Right ventricle myocardium superior (tissue), 1 donor: ENCODE measurements at places on chromosomes 2 and 18.

GRCh38 chr18:47574966-47575365 lies 323.5 kb upstream of the SKOR2 start:
- no peak for DNase-seq

- DNase-seq = no peak
Measured at GRCh38 chr2:68993660-68994059, 19.2 kb downstream of the GKN1 start.

DNA sequence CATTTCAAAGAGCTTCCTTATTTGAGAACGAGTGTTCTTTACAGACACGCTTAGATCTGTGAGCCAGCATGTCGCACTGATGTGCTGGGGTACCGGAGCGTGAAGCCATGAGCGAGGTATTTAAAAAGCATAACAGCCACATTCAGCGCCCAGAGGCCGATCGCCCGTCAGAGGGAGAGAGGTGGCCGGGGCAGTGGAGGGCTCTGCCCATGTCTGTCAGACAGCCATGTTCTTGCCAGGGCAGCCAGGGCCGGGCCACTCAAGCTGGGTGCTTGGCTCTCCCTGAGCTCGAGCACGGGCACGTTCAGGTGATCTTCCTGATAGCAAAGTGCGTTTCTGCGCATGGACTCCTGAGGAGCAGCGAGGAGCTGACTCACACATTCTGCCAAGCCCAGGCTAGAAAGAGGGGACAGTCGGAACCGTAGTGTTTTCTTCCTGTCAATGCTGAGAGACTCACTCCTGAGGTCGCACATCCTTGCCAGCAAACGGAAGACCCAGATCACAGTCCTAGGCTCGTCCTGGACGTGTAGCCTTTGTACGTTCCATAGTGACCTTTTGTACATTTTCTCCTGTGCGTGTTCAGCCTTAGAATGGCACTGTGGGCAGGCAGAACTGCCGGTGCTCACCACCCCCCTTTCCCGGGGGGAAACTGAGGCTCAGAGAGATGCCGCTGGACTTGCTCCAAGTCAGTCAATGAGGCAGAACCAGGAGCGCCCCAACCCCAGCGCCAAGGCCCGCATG lies 100.7 kb downstream of the NFATC1 start:
- no peak for DNase-seq

DNA sequence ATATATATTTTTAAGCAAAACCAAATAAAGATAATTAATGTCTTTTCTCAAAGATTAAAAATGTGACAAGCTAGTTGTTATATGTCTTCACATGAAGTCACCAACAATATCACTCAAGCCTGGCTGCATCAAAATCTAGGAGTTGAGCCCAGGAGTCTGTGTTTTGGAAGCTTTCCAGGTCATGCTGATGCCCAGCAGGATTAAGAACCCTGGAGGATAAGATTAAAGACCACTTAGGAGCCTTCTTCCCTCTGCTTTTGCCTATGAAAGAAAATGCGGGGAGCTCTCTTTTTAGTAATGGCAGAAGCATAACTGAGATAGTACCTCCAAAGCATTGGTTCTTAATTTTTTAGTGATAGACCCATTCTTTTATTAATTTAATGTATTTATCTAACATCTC lies 157.4 kb downstream of the ASXL3 start:
- no peak for DNase-seq

DNA sequence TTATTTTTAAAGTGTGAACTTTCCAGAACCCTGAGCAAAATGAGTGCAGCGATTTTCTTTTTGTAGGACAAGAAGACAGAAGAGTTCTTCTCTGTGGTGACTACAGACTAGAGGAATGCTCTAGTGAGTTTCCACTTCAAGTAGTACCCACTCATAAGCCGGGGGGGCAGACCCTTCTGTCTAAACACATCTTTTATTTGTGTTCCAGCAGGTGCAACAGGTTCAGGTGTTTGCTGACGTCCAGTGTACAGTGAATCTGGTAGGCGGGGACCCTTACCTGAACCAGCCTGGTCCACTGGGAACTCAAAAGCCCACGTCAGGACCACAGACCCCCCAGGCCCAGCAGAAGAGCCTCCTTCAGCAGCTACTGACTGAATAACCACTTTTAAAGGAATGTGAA lies 25.2 kb downstream of the PTRHD1 start:
- DNase-seq = no peak

GRCh38 chr18:75790796-75791195 lies 363.3 kb upstream of the SMIM21 start:
- no peak for DNase-seq

- DNase-seq = no peak
Measured at GRCh38 chr2:136204971-136205370, 87.0 kb upstream of the CXCR4 start.

DNA sequence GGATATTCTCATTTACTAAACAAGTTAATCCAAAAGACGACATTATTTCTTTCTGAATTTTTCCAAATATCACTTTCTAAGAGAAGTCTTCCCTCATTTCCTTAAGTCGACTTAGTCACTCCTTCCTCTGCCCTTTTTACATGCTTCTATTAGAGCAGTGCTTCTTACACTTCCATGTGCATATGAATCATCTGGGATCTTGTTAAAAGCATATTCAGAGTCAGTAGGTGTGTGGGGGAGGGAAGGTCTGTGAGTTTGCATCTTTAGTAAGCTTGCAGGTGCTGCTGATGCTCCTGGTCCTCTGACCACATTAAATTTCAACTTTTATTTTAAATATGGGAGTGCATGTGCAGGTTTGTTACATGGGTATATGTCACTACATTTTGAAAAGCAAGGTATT lies 582.6 kb downstream of the NRXN1 start:
- DNase-seq = no peak

GRCh38 chr2:60839126-60839813 lies 42.1 kb upstream of the REL start:
- DNase-seq = no peak

DNA sequence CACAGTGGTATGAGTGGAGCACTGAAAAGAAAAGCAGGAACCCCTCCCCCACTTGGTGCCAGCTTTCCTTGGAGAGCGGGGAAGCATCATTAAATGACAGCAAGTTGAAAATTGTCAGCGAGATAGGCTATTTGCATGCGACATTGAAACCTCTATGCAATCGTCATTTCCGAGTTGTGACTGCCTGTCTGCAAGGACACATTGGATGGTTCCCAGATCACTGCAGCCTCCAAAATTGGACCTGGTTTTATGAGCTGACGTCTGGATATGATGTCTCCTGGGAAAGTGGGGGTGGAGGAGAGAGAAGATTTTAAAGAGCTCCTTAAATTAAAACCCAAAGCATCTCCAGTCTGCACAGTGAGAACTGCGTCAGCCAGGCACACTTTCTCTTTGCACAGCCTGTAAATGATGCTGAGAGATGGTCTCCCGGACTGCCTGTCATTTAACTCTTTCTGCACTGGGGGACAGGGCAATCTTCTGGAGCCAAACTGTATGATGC lies 57.8 kb upstream of the KIF5C start:
- DNase-seq = no peak

- no peak for DNase-seq
Measured at GRCh38 chr2:192424243-192424642, 229.5 kb upstream of the TMEFF2 start.

GRCh38 chr2:9145752-9146430 lies 60.7 kb upstream of the ASAP2 start:
- no peak for DNase-seq

DNA sequence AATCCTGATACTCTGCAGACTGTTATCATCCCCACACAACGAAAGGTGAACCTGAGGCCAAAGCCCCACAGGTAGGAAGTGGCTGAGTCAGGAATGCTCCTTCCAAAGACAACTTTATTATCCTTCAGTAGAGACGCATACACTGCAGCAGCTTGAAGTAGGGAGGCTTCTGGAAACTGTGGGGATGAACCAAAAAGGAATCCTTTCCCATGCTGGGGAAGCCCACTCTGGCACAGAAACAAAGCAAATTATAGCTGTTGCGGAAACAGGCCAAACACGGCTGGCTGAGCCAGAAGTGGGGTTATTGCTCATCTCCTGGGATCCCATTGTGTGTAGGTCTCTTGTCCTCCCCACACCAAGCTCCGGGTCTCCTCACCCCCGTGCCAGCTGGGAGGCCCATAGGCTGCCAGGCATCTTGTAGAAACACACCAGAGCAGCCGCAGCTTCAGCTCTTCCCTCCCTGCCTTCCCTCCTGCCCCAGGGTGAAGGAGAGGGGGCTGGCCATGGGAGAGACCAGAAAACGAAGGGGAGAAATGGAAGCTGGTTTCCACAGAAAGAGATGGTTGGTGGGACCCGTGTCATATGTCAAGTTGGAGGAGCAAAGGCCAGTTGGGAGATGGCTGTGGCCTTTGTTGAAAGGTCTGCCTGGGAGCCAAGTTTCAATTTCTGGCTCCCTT lies 176.9 kb upstream of the NABP1 start:
- no peak for DNase-seq

GRCh38 chr2:202079310-202079709 lies 6.3 kb downstream of the KIAA2012 start:
- DNase-seq = no peak

GRCh38 chr2:177852389-177852788 lies 220.2 kb downstream of the PDE11A start:
- no peak for DNase-seq

- no peak for DNase-seq
Measured at GRCh38 chr2:210072922-210073509, 70.6 kb downstream of the RPE start.

DNA sequence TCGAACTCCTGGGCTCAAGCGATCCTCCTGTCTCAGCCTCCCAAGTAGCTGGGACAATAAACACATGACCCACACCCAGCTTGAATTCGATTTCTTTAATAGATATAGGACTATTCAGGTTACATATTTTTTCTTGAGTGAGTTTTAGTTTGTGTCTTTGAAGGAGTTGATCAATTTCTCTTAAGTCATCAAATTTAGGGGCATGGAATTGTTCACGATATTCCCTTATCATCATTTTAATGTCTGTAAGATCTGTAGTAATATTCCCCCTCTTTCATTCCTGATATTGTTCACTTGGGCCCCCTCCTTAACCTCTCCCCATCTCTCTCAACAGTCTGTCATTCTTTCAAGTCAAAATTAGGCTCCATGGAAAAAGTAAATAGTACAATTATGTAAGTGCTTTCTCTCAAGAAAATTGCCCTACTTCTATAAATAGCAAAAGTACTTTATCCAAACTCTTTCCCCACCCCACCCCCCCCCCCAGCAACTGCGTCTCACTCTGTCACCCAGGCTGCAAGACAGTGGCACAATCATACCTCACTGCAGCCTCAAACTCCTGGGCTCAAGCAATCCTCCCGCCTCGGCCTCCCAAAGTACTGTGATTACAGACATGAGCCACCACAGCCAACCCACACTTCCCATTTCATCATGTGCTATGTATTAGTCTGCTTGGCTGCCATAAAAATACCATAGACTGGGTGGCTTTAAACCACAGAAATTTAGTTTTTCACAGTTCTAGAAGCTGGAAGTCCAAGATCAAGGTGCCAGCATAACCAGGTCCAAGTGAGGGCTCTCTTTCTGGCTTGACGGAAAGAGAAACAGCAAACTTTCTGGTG lies 20.1 kb downstream of the WDR33 start:
- no peak for DNase-seq

DNA sequence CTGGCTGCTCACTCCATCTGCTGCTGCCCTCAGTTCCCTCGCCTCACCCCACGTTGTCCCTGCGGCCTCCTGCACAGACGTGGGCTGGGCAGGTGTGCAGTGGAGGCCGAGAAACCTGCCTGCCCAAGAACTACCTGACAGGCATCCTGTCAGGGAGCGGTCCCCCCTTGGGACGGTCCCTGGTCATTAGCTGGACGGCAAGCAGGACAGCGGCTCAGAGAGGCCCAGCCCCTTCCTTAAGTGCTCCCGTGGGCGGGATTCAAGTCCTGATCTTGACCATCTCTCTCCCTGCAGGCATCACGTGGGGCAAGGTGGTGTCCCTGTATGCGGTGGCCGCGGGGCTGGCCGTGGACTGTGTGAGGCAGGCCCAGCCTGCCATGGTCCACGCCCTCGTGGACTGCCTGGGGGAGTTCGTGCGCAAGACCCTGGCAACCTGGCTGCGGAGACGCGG lies 11.3 kb downstream of the BOK start:
- no peak for DNase-seq

- DNase-seq = no peak
Measured at GRCh38 chr18:22031611-22032010, 137.8 kb upstream of the GATA6 start.

DNA sequence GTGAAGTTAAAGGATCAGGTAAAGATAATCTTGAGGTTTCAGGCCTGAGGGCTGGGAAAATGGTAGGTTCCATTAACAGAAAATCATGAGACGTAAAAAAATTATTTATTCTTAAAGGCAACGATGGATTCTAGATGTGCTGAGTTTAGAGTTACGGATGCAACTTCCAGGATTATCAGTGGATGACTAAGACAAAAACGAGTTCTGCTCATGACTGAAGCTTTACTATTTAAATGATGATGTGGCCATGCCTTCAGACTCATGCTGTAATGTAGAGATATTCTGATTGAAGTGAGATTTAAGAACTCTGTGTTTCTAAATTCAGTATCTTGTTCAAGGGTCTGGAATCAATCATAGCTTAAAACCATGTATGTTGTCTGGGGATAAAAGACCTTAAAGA lies 5.0 kb downstream of the TMEM237 start:
- no peak for DNase-seq

DNA sequence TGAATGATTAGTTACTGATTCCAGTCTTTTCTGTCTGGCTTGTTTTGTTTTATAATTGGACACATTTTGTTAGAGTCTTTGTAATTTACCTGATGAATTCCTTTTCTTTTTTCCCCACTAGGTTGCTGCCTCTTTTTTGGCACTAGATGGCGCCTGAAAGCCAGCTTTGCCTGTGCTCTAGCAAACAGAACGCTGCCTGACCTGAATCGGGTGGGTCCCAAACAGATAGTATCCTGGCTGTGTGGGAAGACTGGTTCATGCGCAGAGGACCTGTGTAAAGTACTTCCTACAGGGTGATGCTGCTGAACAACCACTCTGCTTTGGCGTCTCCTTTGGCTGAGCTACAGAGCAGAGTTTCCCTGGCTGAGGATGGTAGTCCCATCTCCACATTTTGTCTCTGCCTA lies 288.2 kb downstream of the IKZF2 start:
- DNase-seq = no peak

- DNase-seq = no peak
Measured at GRCh38 chr2:218859556-218859987, at the start of gene WNT6. Gene WNT6, plus strand, starts transcription at chr2:218859805. Its CDS starts 233 bp downstream, at chr2:218860038.

- DNase-seq = no peak
Measured at GRCh38 chr18:55351241-55351691, 236.7 kb downstream of the TCF4 start.

DNA sequence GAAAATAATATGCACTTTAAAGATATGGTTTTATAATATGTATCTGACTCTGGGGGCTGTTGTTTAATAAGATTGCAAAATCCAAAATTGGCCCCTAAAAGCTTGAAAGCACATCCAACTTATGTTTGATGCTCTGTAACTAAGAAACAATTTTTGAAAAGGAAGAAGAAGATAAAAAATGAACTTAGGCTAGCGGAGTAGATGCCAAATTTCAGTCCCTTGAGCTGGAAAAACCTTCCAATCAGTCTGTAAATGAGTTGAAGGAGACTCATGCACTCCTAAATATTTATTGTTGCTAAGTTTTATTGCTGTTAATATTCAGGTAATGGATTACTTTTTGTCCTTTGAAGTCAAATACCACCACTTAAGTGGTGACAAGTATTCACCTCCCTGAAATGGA lies 465.0 kb downstream of the ZEB2 start:
- no peak for DNase-seq

GRCh38 chr2:241359481-241360045 lies 3.5 kb downstream of the FARP2 start:
- no peak for DNase-seq
